ENCODE measurements at places on chromosomes 2 and 18.

- no peak for DNase-seq
These were observed 111.1 kb downstream of the RIT2 start for GRCh38 chr18:43004421-43004820.

DNA sequence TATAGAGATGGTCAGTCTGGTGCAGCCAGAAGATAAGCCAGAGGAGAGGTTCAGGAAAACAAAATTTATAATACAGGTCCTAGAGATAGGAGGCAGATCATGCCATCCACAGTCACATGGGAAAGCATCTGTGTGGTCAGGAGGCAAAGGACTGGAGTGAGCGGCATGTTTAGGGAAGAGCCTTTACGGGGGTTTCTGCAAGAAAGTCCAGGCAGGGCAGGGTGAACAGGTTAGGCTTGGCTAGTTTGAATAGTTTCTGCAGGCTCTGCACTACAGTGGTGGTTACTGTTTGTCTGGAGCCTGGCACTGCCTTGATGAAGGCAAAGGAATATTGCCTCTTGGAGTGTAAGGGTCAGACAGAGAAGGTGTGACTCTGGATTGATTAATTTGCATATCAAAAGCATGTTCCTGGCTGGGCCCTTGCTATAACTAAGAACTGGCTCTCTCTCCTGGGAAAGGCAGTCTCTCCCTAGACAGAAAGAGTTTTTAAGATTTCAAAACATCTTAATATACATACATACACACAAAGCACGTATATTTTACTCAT is 1034.7 kb upstream of the CHAC2 start:
- no peak for DNase-seq

GRCh38 chr2:54384301-54385203 is 71.6 kb upstream of the SPTBN1 start:
- no peak for DNase-seq

GRCh38 chr18:73656691-73657090 is 490.9 kb downstream of the FBXO15 start:
- no peak for DNase-seq

DNA sequence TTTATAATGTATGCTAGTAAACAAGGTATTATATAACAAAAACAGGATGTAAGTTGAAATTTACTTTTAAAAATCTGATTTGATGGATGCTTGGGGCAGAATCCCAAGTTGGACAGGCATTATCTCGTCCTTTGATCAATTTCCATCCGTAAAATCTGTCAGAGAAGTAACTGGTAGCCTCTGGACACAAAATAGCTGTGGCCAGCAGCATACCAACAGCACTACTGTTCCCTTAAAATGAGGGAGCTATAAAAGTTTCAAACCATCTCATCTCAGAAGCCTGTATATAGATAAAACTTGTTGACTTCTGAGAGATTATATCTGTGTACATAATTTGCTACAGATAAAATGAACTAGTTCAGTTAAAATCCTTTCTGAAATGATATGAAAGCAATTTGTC is 14.7 kb upstream of the METAP1D start:
- no peak for DNase-seq

GRCh38 chr18:72460210-72460680 is 83.9 kb downstream of the CBLN2 start:
- DNase-seq = no peak

DNA sequence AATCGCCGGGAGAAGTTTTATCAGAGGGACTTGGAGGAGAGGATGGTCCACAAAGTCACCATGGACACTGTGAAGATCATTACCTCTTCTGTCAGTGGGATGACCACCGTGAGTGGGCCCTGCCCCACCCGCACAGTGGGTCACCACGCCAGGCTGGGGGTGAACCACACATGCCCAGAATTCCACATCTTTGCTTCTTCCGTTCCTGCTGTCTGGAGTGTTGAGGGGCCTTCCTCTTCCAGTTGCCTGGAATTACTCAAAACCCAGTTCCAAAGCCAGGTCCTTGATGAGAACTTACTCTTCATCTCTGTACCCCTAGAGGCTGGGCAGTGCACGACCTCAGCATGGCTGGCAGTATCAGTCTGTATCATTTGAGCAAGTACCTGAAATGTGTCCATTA is 22.1 kb downstream of the MROH2A start:
- no peak for DNase-seq

GRCh38 chr18:36200354-36200771 is 13.1 kb downstream of the MOCOS start:
- DNase-seq = no peak

- DNase-seq = no peak
These were observed 8.0 kb upstream of the TMEM214 start for GRCh38 chr2:27024812-27025211.

DNA sequence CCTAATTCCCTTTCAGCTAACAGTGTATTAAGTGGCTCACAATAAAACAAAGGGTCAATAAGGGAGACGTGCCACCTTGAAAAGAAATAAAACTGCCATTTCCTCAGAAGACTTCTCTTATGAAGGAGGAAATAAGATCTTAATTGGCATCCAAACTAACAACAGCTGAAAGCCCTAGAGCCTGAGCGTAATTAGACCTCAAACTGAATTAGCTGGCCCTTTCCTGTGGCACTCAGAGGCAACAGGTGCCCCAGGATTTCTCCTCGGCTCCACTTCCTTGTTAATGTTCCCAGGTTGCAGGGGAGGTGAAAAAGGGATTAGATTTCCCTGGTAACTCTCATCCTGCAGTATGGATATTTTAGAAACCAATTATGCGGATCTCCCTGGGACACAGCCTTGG is 804.3 kb downstream of the DCDC2C start:
- no peak for DNase-seq

- DNase-seq = no peak
These were observed 192.7 kb downstream of the PLCL1 start for GRCh38 chr2:197997083-197997541.

DNA sequence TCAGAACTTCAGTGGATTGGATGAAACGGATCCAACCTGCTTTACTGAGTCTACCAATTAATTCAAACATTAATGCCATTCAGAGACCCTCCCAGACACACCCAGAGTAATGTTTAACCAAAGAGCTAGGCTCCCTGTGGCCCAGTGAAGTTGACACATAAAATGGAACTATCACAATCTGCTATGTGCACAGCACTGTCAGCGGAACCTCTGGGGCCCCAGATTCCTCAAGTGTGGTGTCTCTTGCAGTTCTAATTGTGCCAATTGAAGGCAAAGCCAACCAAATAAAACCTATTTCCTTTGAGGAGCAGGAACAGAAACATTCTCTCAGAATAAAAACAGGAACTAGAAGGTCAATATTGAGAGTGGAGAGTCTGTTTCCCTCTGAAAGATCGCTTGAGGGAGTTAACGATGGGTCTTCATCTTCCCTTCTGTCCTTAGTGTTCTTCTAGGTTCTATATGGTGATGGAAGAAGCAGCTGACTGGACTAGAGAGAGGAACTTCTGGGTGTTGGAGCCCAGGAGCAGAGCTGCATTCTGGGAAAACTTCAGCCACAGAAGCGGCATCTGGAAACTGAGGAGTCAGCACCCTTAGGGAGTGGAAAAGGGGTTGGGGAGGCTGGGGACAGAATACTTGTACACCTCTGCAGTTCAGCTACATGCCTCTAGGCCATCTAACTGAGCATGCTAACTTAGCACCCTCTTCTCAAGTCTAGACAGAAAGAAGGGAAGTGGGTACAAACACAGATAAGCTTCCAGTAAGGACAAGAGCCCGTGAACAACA is 174.4 kb upstream of the FBXO11 start:
- no peak for DNase-seq

GRCh38 chr2:22795287-22795866 is 589.6 kb upstream of the KLHL29 start:
- DNase-seq = no peak

- no peak for DNase-seq
These were observed 270.8 kb downstream of the NYAP2 start for GRCh38 chr2:225670111-225670974.

GRCh38 chr2:195659114-195659513 is 2.1 kb downstream of the SLC39A10 start:
- DNase-seq = peak; percentile 79

DNA sequence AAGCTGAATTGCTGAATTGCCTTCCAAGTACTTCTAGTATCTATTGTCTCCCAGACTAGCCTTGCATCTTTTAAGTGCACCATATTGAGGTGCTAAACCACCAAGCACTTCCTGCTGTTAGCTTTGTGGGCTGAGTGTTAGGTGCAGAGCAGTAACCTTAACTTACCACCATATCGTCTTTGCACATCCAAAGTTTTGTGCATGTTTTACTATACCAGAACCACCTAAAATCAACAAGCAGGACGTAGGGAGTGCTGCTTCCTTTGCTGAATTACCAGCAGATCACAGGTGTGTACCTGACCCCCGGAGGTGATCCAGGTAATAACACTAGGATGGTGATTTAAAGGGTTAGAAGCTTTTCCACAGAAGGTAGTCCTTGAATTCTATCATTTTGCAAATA is 359.9 kb upstream of the HNRNPA3 start:
- peak; percentile 45 for DNase-seq

DNA sequence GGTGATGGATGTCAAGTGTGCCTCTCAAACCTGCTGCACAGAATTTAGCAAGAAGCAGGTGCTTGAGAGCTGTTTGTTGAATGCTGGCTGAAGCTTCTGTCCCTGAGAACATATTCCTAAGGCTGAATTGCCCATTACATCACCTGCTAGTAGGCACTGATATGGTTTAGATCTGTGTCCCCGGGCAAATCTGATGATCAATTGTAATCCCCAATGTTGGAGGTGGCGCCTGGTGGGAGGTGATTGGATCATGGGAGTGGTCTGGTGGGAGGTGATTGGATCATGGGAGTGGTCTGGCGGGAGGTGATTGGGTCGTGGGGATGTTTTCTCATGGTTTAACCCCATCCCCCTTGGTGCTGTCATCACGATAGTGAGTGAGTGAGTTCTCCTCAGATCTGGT is 128.0 kb downstream of the HRH4 start:
- DNase-seq = no peak

DNA sequence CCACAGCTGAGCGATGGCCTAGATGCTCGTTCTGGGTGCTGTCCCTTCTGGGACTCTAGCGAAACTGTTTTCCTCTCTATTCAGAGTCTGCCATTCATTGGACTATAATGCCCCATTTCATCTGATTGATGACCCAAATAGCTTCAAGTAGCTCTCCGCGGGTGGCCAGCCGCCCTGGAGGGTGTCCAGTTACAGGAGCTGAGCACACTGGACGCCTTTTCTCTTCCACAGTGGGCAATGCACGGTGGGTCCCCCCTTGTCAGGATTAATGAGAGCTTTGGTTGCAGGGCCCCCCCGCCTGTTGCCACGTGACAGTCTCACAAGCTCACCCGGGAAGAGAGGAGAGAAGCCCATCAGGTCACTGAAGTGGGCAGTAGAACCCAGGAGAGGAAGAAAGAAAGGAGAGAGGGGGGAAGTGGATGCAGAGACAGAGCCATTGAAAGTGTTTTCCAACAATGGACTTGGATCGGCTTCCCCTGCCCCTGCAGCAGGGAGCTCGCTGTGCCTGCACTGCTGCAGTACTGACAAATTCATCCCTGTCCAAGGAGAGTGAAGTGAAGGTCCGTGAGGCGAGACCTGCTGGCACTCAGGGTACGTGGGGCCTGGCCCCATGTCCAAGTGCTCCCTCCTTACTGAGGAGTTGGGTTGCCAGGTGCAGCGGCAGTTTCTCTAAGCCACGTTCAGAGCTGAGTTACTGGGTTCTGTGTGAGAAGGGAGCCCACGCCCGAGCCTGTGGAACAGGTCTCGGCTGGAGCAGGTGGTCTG is 44.8 kb downstream of the DIPK1C start:
- DNase-seq = no peak

DNA sequence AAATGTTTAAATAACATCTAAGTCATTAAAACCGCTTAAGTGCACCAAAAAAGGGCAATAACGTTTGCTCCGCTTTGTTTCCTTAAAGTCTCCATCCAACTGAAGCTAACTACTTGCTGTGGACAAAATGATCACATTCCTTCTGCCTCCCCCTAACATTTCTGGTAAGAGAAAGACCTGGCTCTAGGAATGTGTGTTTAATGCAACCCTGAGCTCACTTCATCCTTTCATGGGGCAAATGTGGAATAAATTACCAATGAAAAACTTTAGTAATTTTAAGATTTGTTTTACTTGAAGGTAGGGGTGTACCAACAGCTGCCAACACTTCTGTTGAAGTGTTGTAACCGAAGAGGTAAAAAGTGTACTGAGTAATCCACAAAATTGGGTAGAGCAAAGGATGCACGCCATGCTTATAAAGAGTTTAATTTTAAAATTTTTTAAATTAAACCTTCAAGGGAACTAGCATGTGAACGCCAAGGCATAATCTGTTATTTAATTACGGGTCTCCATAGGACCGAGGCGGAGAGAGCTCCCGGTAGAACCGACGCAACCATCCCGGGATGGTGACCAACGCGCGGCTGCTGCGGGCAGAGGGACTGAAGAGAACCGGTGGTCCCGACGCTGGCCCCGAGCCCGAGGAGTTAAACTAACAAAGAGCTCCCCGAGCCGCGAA is 1.1 kb downstream of the HNRNPLL start:
- DNase-seq = no peak

DNA sequence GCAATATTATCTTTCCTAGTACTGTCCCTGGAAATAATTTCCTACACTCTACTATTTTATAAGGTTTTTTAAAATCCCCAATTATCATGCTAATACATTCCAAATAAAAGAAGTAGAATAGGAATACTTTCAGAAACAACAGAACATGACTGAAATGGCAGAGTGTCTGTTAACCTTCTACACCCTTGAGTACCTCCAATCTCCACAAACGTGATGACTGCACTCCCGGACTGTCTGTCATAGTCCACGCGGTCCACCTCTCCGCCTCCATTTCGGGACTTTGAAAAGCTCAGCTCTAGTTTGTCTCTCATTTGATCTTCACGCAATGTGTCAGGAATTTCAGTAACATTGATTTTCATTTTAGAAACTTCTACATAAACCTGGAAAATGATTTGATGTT is 13.6 kb upstream of the RBM43 start:
- no peak for DNase-seq

DNA sequence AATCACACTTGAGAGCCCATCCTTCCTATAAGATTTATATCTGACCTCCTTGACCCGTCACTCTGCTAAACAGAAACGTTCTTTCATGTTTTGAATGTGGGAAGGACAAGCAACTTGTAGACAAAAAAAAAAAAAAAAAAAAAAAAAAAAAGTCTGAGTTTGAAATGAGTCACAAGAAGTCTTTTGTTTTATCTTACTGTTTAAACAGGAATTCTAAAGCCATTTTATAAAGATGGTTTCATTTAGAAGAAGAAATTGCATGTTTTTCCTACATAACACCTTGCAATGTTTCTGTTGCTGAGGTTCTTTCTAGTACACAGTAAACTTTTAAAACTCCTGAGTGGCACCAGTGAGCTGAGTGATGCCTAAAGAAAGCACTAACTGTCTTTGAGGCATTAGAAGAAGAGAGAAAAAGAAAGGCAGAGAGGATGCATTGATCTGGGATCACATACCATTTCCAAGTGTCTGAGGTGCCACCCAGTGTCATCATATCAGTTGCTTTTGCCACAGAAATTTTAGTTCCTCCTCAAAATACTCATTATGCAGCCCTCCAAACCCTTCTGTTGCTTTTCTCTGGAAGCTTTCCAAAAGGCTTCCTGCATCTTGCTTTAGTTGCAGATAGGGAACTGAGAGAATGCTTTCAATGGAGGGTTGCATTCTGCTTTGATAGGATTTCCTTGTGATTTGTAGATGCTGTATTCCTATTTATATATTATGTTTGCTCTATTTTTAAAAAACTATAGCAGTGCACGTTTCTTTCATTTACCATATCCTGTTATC is 69.1 kb downstream of the ACVR2A start:
- DNase-seq = no peak

GRCh38 chr2:627926-628560 is 49.2 kb downstream of the TMEM18 start:
- no peak for DNase-seq

Data from central memory CD4-positive, alpha-beta T cell (primary cell).